ENCODE measurements at places on chromosomes 16 and 17.

DNA sequence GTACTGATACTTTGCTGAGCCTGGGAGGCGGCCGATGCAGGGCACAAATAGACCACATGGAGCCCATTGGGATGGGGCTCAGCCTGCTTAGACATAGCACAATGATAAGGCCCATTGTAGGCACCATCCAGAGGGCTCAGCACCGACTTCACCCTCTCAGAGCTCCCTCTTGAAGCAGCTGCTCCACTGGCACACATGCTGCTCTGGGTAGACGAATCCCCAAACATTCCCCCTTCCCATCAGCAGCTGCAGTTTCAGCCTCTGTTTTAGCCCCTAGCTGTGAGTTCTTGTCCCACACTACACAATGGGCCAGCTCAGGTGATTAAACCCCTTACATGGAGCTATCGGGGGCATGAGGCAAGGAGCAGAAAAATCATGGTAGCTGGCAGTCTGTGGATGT is 174.1 kb downstream of the RGS9 start:
- no peak for DNase-seq

DNA sequence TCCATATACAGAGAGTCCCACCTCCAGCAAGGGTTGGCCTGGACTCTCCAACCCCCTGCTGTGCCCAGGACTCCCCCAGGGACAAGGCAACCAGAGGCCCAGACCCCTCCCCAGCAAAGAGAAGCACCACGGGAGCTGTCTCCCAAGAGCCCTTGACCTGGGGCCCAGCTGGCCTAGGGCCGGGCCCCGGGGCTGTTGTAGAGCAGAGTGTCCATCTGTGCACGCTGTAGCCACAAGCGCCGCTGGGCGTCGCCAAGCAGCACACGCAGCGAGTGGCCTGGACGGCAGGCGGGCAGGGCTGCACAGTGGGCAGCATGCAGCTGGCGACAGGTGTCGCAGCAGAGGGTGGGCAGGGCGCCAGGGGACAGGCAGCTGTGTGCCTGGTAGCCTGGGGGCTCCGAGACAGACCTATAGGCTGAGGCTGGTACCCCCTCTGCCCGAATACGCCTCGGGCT is 4.3 kb downstream of the SPATA2L start:
- DNase-seq = no peak

GRCh38 chr16:47311738-47312505 is 148.9 kb downstream of the ITFG1 start:
- no peak for DNase-seq

DNA sequence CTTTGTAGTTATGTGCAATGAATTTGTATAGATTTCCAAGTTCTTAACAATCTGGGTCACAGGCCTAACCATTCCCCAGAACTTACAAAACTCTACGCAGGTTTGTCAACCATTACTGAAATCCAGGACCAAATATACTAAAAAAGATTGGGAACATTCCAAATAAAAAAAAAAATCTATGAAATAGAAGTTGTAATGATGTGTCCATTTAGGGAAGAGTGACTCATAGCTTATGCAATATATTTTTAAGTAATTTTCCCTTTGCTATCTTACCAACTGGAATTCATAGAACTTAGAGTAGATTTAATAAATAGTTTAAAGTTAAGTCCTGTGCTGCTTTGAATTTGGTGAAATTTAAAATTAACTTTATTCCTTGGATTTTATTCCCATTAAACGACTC is 393.2 kb downstream of the PMP22 start:
- no peak for DNase-seq

- DNase-seq = no peak
Measured at GRCh38 chr17:42704490-42704836, 22.1 kb downstream of the CNTNAP1 start.

DNA sequence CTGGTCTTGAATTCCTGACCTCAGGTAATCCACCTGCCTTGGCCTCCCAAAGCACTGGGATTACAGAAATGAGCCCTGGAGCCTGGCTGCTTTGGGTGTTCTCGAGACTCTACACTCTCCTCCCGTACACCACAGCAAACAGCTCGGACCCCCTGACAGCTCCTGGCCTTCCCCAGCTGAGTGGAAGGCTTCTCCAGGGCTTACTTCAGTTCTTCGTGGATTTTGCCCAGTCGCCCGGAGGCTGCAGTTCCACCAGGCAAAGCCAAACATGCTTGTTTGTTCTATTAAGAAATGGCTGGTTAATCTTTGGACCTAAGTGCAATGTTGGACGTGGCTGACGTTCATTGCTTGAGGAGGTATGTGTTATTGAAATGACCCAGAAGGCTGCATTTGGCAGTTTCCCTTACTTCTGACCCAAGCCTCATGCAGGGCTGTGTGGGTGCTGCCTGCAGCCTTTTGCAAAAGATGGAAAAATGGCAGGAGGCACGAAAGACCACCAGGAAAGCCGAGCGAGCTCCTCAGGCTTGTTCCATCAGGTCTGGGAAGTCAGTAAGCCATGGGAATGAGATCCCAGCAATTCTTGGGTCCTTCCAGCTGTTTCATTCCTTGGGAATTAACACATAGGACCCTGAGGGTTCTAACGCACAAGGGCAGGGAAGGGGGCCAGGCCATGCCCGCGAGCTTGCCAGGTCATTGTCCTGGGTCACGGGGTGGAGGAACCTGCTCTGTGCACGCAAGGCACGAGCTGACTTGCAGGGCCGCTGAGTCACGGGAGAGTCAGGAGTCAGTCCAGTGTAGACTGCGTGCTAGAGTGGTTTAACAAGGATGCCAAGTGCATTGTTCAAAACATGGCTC is 23.9 kb upstream of the KLHDC4 start:
- DNase-seq = no peak

DNA sequence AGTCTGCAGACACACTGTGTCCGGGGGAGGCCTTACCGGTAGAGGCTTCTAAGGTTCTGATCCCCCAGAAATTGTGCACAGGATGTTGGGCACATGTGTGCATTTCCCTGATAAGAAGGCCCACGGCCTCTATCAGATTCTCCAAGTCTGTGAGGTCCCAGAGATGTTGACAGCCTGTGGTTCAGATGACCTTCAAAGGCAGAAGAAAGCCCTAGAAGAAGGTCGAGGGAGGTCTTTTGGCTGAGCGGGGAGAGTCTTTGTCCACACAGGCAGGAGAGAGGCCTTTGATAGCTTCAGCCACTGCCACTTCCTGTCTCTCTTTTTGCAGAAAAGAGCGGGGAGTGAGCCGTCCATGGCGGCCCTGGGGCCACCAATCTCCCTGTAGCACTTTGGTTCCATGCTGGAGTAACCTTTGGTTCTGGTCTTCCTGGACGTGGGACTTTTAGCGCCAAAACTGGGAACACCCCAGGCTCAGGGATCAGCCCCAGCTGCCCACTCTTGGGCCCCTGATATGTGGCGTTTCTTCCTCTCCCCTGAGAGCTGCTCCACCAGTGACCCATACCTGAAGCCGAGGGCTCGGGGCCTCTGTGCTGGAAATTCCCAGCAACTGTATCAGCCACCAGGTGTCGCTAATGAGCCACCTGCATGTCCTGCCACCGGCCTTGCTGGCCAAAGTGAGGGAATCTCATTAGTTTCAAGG is 28.1 kb upstream of the LGALS9 start:
- DNase-seq = peak; percentile 57

- DNase-seq = no peak
Measured at GRCh38 chr16:995087-995486, 13.5 kb downstream of the SOX8 start.

GRCh38 chr16:48949636-48950035 is 332.0 kb downstream of the CBLN1 start:
- DNase-seq = no peak

- no peak for DNase-seq
Measured at GRCh38 chr16:17850581-17851250, 380.0 kb upstream of the XYLT1 start.

- DNase-seq = no peak
Measured at GRCh38 chr17:182050-182751, 751 bp upstream of the DOC2B start.

GRCh38 chr16:67021321-67021720 is 7.6 kb upstream of the CBFB start:
- DNase-seq = no peak

GRCh38 chr16:8310323-8310722 is 280.0 kb downstream of the TMEM114 start:
- no peak for DNase-seq

GRCh38 chr17:59892924-59893675 is at the start of the genes RPS6KB1 and TUBD1:
TSS of gene RPS6KB1 (plus strand) at chr17:59893121. CDS start at chr17:59893185, 64 bp downstream.
TSS of gene TUBD1 (minus strand) at chr17:59892943. CDS start at chr17:59891002, 1,941 bp downstream.
- peak; percentile 97 for DNase-seq

GRCh38 chr17:64491034-64491860 is 5.6 kb downstream of the POLG2 start:
- DNase-seq = peak; percentile 16

DNA sequence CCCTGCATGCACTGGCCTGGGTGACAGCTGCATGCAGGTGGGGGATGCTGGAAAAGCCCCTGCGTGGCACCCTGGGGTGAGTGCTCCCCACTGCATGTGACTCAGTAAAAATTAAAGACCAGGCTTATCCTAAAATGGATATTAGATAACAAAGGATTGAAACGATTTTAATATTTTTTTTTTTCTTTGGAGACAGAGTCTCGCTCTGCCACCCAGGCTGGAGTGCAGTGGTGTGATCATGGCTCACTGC is 334.9 kb downstream of the C16orf95 start:
- DNase-seq = no peak

GRCh38 chr17:855569-855968 is 73.4 kb downstream of the MRM3 start:
- no peak for DNase-seq

DNA sequence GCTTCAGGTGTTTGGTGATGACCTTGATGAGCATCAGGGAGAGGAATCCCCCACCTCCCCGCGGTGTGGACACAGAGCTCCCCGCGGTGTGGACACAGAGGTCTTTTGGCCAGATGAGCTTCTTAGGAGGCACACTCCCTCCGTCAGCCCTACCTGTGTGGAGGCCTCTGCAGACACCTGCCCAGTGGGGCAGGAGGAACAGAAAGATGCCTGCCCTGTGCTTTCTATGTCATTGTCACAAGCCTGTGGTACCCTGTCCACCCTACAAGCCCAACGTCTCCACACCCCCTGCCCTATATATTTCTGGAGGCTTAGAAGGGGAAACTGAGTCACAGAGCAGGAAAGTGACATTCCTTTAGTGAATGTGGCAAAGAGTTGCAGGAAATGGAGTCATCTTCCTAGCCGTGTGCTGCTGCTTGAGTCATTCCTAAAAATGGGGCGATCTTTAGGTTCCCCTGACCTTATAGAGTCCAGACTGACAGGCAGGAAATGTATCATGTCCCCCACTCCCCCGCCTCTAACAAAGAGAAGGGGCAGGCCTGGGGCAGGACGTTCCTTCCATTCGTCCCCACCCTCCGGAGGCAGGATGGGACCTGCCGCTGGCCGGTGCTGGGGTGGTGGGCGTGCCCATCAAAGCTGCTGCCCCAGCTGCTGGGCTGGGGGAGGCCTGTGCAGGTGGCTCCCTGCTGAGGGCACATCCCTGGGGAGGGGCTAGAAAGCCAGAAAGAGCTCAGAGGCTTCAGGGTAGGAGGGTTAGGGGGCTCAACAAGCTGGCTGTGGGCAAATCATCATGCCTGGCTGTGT is 1.0 kb upstream of the C16orf74 start:
- DNase-seq = no peak

DNA sequence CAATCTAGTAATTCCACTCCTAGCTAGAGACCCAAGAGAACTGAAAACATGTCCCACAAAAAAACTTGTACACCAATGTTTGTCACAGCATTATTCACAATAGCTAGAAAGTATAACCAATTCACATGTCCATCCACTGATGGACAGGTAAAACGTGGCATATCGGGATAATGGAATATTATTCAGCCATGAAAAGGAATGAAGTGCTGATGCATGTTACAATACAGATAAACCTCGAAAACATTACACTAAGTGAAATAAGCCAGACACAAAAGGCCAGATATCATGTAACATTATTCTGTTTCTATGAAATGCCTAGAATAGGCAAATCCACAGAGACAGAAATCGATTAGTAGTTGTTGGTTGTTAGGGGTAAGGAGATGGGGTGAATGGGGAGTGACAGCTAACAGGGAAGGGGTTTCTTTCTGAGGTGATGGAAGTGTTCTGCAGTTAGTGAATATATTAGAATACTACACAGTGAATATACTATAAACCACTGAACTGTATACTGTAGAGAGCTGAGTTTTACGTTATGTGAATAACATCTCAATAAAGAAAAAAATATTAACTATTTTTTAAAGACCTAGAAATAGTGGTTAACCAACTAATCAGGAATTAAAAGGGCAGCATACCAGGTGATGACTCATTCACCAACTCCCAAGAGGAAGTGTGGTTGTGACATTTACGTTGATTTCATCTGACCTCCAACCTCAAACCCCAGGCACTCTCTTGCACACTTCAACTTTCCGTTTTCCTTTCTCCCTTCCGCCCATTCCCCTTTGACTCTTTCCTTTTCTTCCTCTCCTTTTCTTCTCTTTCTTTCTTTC is 48.6 kb downstream of the GAS7 start:
- DNase-seq = no peak

GRCh38 chr16:54171626-54172537 is 114.7 kb downstream of the IRX3 start:
- DNase-seq = no peak

GRCh38 chr17:56186222-56186786 is 33.0 kb downstream of the ANKFN1 start:
- no peak for DNase-seq

DNA sequence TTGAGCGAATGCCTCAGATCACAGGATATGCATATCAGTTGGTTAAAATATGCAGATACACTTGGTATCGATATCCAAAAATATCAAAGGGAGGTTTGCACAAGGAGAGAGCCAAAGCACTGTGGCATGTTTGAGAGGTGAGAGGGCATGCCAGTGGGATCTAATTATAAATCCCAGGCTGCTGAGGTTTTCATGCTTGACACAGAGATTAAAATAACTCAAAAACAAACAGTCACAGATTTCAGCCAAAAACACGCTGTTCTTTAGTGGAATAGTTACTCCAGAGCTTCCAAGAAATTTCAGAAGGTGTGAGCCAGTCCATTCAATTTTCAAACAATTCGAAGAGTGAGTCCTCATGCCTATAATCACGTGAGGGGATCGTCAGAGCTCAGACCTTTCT is 477.9 kb downstream of the SOX9 start:
- DNase-seq = no peak

DNA sequence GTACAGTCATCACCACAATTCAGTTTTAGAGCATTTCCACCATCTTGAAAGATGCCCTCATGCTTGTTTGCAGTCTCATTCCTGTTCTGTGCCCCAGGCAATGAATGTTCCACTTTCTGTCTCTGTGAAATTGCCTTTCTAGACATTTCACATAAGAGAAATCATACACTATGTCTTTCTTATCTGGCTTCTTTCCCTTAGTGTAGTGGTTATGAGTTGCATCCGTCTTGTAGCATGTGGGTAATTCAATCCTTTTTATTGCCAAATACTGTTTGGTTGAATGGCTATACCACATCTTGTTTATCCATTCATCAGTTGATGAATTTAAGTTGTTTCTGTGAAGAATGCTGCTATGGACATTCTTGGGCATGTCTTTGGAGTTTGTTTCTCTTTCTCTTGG is 132.5 kb upstream of the PLCG2 start:
- DNase-seq = no peak

DNA sequence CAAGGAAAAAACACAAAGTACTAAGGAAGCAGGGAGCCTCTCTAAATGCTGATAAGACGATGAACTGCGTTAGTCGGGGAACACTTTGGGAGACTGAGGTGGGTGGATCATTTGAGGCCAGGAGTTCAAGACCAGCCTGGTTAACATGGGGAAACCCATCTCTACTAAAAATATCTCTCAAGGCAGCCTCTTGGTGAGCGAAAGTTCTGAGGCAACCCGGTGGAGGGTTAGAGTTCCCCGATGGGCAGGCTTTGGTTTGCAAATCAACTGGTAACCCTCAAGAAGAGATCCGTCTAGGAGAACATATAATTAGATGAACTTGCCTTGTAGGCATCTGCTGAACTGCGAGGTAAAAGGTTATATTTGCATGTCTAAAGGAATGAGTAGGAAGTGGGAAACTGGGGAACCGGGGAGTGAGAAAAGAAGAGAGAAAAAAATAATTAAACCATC is 44.6 kb downstream of the WSB1 start:
- no peak for DNase-seq

Data from stimulated activated CD4-positive, alpha-beta T cell treated with anti-CD3 and anti-CD28 coated beads, TNF-alpha, amount 100 ng/mL, for 1 hour (primary cell).